ENCODE measurements at places on chromosomes 12 and 14.

DNA sequence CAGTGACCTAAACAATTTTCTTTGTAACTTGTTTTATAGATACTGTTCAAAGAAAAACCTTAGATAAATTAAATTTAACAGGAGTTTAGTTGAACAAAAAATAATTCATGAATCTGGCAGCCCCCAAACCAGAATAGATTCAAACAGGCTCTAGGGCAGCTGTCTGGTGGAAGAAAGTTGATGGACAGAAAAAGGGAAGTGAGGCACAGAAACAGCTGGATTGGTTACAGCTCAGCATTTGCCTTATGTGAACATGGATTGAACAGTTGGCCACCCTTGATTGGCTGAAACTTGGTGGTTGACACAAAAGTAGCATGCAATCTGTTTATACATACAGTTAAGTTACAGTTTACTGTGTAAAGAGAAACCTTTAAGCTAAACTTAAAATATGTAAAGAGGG, 954.3 kb upstream of the FLRT2 start:
- no peak for DNase-seq

GRCh38 chr14:74661726-74662450, 49.9 kb upstream of the LTBP2 start:
- no peak for DNase-seq

DNA sequence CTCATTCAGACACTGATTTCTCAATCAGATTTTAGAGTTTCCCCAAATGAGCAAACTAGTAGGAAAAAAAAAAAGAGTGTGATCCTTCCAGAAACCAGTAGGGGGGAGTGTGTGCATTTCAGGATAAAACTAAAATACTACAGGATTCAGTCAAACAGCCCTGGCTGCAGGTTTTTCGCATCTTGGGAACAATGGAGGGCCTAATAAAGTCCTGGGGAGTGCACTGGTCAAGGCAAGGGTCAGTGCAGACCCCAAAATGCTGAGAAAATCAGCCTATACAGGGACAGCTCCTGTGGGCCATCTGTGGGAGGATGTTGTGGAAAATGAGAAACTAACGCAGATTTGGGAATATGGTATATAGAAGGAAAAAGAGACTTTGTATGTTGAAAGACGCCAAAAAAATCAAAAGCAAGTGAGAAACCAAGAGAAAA, 22.2 kb upstream of the ABCD4 start:
- DNase-seq: no peak

DNA sequence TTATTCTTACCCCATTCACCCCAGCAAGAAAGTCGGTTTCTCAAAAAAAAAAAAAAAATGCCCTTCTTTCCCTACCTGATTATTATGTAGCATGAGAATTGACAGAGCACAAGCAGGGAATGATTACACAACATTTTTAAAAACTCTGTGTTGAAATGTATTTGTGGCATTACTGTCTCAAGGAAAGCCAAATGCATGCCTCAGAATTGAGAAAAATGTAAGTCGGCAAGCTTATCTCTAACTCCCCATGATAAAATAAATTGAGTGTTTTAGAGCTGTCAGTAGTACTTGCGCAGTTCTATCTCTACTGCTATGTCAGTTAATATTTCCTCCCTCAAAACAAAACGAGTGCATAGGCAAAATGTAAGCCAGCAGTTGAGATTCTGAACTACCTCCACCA, 25.7 kb downstream of the ANO4 start:
- no peak for DNase-seq

DNA sequence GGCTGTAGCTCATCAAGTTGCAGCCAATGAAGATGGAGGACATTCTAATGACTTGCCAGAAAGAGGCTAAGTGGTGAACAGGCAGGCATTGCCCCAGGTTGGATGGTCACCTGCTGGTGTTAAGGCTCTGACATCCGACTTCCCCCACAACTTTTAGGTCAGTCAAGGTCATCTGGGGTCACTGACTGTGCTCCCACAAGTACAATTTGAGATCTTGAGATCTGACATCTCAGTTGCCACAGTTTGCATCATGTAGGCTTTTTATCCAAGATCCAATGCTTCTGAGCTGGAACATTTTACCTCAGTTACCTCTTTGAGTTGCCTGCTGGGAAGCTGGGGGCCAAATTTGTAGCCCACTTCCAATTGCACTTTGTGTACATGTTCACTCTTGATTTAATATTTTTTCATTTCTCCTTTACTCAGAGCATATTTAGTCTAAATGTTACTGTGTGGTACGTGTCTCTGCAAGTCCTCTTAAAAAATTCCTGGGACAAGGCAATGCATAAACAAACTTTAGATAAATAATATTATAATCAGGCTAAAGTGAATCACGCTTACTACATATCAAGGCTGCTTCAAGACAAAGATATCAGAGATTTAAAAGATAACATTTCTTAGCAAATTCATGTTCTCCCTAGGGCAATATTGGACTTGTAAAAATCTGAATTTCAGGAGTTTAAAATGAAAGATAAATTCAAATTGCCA, 61.4 kb downstream of the SEL1L start:
- DNase-seq: no peak

GRCh38 chr12:102061096-102061559, 663 bp downstream of the WASHC3 start:
- DNase-seq: no peak

- DNase-seq: no peak
These were observed 188.7 kb downstream of the BCAT1 start for GRCh38 chr12:24760162-24760561.

DNA sequence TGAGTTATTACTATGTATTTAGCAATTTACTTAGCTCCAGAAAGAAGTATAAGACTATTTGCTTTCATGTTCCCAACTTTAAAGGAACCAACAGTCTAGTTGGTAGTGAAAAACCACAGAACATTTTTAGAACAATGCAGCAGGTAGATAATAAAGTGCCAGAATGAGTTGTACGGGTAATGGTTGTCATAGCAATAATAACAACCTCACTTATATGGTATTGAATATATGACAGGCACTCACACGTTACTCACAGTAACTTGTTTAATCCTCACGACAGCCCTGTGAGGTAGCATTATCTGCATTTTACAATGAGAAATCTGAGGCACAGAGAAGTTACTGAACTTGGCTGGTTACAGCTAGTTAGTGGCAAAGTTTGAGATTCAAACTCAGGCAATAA, 10.6 kb upstream of the GAPDH start:
- DNase-seq: no peak
